D721Med (cell line): ENCODE measurements at places on chromosomes 12 and 14.

GRCh38 chr12:104662908-104663307 lies 206.2 kb downstream of the CHST11 start:
- no peak for DNase-seq

GRCh38 chr12:103839103-103839502 lies 1.9 kb downstream of the NT5DC3 start:
- no peak for DNase-seq

GRCh38 chr12:54009171-54010052 lies 627 bp downstream of the HOXC8 start:
- DNase-seq: no peak

DNA sequence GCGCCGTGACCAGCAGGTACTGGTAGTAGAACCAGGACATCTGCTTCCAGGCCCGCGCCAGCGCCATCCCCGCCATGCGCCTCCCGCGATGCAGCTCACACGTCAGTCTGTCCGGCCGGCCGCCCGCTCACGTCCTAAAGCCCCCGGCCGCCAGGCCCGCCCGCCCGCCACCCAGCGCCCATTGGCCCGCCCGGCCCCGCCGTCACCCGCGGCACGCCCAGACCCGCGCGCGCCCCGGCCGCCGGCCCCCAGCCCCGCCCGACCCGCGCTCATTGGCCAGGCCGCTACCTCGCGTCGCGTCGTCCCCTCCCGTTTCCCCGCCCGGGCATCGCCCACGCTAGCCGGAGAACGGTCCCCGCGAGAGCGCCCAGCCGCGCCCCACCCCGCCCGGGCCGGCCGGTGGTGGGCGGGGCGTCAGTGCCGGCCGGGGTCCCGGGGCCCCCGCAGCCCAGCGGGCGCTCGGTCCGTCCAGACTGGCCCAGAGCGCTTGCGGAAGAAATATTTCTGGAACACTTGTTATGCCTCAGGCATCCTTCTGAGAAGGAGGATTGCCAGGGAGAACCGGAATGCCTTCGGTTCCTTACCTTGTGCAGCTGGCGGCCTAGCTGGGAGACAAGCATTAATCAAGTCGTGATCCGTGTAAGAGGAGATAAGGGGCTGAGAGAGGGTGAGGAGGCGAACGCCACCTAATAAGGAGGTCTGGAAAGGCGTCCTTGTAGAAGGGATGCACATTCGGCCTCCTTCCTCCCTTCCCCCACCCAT lies at the start of gene SPTSSA:
Gene SPTSSA (minus strand): TSS at position 109 of the 762 bp plus-strand sequence. CDS start 33 bp downstream, at position 76.
- DNase-seq: peak; percentile 74

GRCh38 chr12:121190523-121191031 lies 19.4 kb upstream of the P2RX4 start:
- DNase-seq: no peak

DNA sequence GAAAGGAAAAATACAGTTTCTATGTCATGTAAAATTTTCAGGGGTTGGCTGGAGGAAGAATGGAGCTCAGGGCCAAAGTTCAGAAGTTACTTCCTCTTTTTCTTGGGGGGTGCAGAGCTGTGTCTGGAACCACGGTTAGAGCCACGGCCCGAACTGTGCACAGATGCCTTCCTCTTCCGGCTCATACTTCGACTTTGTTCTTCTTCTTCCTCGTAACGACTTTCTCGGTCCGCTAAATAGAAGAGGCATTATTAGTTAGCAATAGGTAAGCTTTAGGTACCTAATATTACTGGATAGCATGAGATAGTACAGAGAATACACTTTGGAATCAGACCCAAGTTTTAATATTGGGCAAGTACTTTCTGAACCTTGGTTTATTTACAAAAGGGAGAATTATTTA lies 31.2 kb downstream of the SUPT16H start:
- DNase-seq: no peak

- DNase-seq: no peak
Observed at GRCh38 chr14:98949051-98949450, 322.9 kb downstream of the BCL11B start.

DNA sequence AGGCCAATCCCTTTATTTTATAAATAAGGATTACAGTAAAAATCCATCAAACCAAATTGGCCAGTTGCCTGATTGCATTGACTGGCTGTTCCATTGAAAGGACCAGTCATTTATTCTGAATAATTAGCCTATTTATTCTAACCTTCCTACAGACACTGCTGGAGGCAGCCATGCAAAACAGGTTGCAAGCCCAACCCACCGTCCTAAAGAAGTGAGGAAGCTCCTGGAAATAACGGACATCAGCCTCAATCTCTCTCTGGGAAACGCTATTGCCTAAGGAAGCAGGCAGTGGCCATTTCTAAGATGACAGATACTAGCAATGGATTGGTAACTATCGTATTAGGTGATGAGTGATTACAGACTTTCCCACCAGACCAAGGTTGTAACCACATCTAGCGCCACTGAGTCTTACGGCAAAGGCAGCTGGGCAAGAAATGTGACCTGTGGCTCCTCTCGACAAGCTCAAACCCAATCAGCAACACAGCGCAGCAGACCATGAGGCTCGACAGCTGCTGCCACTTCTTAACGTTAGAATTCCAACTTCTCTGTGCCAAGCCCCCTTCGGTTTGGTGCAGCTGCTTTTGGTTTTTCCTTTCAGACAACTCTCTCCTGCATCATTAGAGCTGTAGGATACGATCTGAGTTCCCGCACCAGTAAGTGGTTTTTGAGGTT lies 134.2 kb downstream of the KCNK10 start:
- DNase-seq: no peak

DNA sequence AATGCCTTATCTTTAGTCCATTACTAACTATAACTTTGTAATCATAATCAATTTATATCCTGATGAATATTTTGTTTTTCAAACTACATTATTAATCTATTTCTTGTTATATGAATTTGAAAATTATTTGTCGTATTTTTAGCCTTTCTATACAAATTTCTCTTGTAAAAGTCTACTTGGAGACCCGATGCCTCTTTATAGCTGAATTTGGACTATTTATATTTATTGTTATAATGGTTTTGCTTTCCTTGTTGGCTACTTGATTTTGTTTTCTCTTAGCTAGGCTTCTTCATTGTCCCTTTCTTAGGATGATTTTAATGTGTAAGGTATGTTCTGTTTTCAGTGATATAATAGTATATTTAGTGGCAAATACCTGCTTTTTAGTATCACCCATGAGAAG lies 89.5 kb upstream of the RFLNA start:
- no peak for DNase-seq

DNA sequence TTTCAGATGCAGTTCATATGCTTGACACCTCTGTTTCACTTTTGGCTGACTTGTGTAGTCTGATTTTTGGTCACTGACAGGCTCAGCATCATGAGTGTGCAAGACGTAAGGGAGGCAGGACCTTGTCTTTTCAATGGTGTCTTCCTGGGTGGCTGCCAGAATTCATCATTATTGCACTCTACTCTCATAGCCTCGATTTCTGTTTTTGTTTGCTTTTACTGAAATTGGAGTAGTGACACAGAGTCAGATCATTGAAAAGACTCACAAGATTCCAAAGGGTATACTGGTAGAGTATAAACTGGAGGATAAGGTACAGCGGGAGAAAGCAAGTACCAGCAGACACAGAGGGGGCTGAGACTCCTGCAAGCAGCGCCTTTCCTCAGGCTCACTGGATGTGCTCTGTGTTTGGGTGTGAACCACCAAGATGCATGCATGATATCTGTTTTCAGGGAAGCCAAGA lies 126.3 kb upstream of the FGD4 start:
- no peak for DNase-seq

DNA sequence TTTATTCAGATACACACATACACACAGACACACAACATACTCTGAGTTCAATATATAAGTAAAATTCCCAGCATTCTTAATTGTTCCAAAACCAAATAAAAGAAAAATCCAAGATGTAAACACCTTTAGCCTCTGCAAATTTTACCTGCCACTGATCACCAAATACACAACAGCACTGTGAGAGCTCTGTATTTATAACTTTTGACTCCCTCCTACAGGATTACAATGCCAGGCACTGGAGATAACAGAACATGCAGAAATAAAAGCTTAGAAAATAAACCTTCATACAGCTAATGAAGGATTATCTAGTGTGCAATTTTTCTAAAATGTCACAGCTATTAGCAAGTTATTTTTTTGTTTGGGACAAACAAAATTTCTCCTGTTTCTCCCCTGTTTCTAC lies 85.0 kb downstream of the TAOK3 start:
- DNase-seq: no peak

GRCh38 chr14:75640876-75641275 lies 19.8 kb downstream of the ERG28 start:
- no peak for DNase-seq

GRCh38 chr12:77218278-77218677 lies 152.9 kb upstream of the E2F7 start:
- no peak for DNase-seq

GRCh38 chr12:121232163-121232562 lies 22.2 kb downstream of the P2RX4 start:
- DNase-seq: no peak

GRCh38 chr12:89176676-89177075 lies 175.6 kb downstream of the DUSP6 start:
- DNase-seq: no peak

DNA sequence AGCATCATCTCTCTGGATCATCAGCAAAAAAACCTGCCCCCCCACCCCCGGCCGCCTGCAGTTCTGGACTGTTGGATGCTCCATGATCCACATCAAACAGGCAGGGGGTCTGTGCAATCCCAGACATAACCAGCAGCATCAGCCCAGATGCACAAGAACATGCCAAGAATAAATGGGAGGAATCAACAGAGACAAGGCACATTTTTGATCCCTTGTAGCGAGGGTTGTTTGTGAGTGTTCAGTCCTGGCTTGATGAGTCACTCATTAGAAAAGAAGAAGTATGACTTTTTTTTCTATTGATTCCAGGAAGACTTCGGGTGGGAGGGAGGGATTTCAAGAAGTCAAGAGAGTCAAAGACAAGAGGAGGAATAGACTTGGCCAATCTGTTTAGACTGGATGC lies 244.2 kb downstream of the KSR2 start:
- DNase-seq: no peak

GRCh38 chr12:2265461-2266167 lies 212.8 kb downstream of the CACNA1C start:
- no peak for DNase-seq

- DNase-seq: no peak
Observed at GRCh38 chr12:30700216-30700900, 4.7 kb upstream of the IPO8 start.

DNA sequence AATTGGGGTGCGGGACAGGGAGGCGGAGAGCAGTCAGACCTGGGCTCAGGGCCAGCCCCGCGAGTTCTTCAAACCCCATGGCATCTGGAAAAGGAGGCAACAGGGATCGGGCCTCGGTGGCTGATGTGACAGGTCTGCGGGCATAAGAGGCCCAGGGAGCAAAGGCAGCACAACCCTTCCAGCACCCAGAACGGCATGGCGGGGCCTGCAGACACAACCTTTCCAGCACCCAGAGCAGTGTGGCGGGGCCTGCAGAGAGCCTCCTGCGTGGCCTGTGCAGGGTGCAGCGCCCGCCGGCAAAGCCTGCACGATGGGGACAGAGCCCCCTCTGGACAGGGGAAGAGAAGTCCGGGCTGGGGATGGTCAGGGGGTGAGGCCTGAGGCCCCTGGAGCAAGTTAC lies 26.2 kb upstream of the TRAF3 start:
- DNase-seq: no peak

- DNase-seq: no peak
Observed at GRCh38 chr14:94450722-94451090, 1.9 kb downstream of the SERPINA11 start.

DNA sequence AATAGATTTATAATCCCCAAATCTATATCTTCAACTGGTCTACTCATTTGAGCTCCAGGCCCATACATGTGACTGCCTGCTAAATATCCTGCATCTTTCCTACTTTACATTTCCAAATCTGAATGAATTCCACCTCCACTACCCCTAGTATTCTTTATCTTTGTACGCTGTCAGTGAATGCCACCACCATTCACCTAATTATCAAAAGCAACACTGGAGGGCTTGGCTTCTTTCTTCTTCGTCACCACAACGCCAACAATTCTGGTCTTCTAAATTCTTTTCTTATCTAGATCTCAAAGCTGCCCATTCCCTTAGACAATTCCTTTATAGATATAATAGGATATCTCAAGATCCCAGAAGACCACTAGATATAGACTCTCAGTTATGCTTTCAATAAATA lies 47.1 kb upstream of the ADAMTS20 start:
- DNase-seq: no peak

DNA sequence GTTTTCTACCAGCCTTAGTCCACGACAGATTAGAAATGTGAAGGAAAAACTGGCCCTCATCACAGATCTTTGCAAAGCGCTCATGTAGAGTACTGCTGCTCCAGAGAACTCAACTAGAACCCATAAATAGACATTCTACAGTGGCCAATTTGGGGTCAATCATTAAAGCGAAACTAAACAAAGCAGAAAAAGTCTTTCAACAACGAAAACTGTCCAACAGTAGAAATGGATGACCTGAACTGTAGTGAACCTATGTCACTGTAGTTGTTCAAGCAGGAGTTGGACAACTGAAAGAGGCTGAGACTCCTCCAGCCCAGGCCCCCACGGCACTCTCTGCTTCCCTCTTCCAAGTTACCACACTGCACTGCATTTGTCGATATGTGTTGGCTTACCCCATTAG lies 472.6 kb downstream of the BCAT1 start:
- no peak for DNase-seq

GRCh38 chr14:90666571-90666970 lies 149.7 kb downstream of the TTC7B start:
- DNase-seq: no peak
